ENCODE measurements at places on chromosomes 2 and 18.

- no peak for DNase-seq
These were observed 85.3 kb upstream of the RANBP2 start for GRCh38 chr2:108634011-108634410.

DNA sequence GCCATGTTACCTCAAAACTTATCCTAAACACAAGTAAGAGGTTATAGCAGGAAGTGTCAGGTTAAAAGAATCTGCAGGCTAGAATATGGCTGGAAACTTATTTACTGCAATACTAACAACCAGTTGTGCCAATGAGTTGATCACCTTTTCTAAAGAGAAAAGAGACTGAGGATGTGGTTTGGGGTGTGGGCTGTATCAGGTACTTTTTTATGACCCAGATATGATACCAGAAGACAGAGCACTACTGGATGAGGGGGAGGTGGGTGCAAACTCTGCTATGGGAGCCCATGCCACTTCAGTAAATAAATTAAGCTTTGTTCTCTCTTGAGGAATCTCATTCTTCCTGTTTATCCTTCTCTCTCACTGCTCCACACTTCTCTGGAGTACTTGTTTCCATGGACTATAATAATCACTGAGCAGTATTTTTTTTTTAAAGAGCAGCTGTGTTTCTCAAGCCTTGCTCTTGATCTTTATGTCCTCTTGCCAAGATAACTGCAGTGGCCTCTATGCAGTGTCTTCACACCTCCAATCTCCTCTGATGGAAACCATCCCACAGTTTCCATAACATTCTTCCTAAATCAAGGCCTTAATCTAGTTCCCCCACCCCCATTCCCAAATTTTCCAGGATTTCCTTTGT, 51.2 kb upstream of the NOSTRIN start:
- DNase-seq: peak; percentile 24

- no peak for DNase-seq
These were observed 10.8 kb downstream of the GALNT1 start for GRCh38 chr18:35592298-35592697.

DNA sequence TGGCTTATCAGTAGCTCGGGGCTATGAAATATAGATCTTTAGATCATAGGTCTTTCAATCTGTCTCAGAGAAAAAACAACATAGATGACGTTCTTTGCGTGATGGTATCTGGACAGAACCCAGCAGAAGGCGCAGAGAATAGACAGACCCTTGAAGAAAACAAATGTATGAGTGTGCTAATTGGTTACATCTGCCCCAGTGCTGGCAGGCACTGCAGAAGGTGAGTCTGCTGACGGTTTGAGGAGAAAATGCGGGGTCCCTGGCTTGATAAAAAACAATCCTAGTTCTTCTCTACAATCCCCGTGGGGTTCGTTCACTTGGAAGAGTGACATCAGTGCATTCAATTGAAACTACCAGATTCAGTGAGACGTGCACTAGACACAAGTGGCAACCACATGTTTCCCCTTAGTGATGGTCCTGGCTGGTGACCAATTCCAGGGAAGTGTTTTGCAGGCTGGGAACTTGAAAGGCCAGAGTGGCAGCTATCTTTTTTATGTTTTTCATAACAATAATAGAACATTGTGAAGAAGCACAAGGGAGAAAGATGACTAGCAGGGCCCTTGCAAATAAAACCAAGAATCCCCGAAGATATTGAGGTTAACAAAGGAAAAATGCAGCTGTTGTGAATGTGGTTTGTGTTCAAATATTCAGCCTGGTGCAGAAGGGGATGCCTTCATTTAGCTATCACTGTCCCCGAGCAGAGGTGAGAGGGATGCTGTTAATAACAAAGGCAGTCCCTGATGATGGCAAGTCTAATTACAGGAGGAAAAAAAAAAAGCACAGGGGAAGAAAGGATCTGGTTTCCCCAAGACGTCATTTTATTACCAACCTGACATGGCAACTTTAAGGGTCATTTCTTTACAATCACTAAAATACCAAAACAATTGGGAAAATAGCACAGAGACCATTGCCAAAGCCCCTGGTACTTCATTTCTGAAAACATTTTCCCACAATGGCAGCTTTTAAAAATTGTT, 337.6 kb upstream of the FIGN start:
- DNase-seq: no peak

GRCh38 chr2:188204824-188205223, 86.8 kb upstream of the GULP1 start:
- no peak for DNase-seq

DNA sequence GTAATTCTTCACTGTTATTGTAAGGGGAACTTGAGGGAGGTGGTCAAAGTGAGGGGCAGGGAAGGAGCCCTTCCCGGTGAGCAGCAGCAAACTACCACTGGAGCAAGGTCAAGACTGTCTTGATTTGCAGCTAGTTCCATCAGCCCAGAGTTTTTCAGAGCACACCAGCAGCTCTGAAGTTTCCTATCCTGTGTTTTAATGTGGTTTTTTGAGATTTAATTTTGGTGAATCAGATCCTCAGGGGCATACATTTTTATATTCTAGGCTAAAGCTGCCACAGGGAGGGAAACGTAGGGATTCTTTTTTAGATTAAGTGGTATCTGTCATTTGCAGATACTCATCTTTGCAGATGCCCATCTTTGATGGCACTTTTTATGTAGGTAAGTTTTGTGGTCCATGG, 67.1 kb upstream of the KCNE4 start:
- DNase-seq: no peak

DNA sequence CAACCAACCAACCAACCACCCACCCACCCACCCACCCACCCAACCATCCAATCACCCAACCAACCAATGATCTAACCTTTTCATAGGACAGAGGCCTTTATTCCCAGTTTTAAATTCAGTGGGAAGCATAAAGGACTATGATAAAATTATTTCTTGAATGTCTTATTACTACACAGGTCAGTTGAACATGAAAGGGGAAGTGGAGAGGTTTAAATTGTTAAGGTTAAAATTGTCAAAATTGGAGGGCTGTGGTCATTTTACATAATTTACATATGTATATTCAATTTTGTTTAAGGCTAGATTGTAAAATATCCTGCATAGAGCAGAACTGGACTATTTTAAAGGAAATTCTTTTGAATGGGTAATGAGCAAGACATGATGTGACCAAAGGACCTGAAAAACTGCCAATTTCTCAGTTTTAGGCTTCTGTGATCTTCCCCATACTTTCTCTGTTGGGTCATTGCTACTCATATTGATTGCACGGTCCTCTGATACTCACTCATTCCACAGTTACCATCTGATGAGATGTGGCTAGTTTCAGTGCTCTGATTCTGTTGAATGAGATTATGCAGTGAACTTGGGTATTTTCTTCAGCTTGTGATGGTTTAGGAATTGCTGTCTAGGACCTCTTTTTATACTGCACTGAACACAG, 127.4 kb downstream of the PLCL1 start:
- peak; percentile 7 for DNase-seq

GRCh38 chr2:202037086-202037485, 3.4 kb downstream of the FZD7 start:
- no peak for DNase-seq

DNA sequence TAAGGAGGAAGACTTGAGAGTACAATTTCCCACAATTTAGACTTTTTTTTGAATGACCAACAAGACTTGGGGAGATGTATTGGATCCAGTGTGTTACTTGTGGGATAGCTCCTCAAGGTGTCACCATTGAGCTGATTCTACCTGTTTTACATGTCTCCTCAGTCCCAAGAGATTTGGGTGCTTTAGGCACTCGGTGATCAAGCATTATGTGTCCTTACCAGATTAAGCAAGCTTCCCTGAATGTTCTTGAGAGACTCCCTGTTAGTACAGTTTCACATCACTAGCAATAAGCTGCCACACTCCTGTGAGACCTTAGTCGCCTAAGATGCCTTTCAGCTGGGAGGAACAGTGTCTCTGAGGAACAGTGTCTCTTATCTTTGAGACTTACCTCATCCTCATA, 384.3 kb upstream of the SYT4 start:
- DNase-seq: peak; percentile 10

DNA sequence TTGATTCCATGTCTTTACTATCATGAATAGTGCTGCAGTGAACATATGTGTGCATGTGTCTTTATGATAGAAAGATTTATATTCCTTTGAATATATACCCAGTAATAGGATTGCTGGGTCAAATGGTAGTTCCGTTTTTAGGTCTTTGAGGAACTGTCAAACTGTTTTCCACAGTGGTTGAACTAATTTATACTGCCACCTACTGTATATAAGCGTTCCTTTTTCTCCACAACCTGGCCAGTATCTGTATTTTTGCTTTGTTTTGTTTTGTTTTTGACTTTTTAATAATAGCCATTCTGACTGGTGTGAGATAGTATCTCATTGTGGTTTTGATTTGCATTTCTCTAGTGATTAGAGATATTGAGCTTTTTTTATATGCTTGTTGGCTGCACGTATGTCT, 641.6 kb downstream of the SUCLG1 start:
- no peak for DNase-seq

- peak; percentile 68 for DNase-seq
These were observed 6.1 kb upstream of the LBH start for GRCh38 chr2:30225131-30225762.

- DNase-seq: no peak
These were observed 25.3 kb downstream of the CRIM1 start for GRCh38 chr2:36380624-36381481.

GRCh38 chr2:37541516-37541915, 129.9 kb downstream of the CDC42EP3 start:
- no peak for DNase-seq

DNA sequence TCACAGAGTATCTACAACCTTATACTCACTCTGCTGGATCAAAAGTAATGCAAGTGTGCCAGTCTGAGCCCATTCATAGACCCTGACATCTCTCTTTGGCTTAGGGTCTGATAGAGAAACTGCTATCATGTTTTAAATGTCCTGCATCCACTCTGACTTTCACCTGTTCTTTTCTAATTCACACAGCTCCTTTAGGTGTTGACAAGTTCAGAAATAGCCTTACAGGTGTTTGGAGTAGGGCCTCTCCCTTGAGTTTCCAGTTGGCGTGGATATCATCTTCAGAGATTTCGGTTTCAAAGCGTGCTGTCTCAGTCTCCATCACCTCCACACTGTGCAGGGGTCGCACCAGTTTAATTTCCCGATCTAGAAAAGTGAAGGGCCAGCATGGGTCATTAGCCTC, 150.3 kb downstream of the PLEKHA3 start:
- DNase-seq: no peak

DNA sequence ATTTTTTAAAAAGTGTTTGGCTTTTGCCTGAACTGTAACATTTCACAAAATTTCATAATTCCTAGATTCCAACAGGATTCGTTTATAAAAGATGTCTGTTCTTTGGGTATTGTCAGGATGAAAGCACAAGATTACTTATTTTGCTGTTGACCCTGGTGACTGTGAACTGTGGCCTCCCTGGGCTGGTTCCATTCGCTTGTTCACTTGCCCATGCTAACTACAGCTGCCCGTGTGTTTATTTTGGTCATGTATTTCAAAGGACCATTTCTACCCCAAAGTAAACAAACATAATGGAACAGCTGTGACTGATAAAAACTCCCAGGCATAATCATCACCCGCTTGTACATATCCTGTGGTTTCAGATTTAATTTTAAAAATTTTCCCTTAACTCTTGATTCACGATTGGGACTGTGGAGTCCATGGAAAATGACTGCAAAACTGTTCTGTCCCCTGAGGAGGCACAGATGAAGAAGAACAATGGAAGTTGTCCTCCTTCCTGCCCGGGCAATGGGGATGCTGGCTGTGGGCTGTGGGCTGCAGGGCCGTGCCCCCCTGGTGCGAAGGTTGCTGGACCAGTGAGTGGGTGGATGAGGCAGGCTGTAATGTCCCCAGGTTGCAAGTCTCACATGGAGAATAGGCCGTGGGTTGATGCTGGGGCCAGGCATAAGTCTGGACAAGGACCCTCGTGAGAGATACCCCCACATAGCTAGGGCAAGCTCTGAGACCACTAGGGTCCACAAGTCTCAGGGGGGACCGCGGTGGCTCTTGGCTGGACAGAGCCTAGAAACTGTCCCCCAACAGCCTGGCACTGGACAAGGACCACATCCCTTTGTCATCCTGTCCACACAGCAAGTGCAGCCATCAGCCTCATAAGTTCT, 28.9 kb upstream of the HDAC4 start:
- no peak for DNase-seq

DNA sequence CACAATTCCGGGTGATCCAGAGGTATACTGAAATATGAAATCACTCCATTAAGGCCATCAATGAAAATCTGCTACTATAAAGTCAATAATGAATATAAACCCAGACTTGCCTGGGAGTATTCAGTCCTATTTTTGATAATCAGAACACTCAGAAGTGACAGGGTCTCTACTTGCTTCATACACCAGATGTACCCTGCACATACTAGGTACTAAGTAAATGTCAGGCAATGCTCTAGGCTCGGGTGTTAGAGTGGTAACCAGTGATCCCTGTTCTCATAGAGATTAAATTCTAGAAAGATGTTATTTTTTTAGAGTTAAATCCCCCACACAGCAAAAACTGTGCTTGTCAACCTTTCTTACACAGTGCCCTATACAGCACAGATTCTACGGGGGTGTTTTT, 12.3 kb downstream of the STAT1 start:
- DNase-seq: no peak

GRCh38 chr2:83224591-83225200, 1234.4 kb downstream of the SUCLG1 start:
- DNase-seq: no peak

DNA sequence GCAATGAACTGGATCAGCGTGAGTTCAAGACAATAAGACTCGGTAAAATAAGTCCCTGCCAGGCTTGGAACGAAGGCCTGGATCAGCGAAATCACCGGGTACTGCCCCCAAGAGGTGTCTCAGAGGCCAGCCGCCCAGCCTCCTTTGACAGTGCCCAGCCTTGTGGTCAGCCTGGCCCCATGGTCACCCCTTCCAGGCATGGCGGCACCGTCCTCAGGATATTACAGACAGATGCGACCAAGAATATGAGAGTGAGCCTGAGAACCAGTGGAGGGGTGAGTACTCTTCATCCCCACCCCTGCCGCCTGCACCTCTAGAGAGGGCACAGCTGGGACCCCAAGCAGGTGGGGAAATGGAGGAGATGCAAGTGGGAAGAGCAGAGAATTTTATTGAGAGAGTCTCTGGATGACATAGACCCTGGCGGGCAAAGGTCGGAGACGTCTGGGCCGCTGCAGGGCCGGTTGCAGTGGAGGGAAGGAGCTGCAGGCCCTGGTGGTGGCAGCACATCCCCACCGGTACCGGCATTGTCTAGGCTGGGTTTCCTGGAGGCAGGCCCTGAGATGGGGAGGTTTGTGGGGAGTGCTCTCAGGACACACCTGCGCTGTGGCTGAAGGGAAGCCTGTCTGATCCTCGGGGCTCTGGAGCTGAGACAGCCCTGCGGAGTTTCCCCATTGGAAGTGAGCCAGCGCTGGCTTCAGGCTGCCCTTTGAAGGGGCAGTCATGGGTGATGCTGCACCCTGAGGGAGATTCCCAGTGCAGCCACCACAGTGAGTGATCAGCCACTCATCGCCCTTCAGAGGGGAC, 190.0 kb downstream of the SEPTIN10 start:
- no peak for DNase-seq

Measured in activated CD4-positive, alpha-beta T cell treated with anti-CD3 and anti-CD28 coated beads, Interleukin-10, Interleukin-2, amounts not matched to agents 100 ng/mL and 50 ng/mL, durations not matched to agents 16 hours and 8 hours (primary cell).